ENCODE measurements at places on chromosomes 4 and X.

- no peak overlapping the region for H3K4me3 ChIP-seq
- no peak for DNase-seq
Observed at GRCh38 chrX:121832446-121832845, 785.0 kb downstream of the GLUD2 start.

- H3K4me3 ChIP-seq: no peak overlapping the region
- H3K36me3 ChIP-seq: no peaks in the 10 kb centered on the region
- DNase-seq: no peak
Observed at GRCh38 chr4:94411296-94411695, 40.4 kb upstream of the PDLIM5 start.

DNA sequence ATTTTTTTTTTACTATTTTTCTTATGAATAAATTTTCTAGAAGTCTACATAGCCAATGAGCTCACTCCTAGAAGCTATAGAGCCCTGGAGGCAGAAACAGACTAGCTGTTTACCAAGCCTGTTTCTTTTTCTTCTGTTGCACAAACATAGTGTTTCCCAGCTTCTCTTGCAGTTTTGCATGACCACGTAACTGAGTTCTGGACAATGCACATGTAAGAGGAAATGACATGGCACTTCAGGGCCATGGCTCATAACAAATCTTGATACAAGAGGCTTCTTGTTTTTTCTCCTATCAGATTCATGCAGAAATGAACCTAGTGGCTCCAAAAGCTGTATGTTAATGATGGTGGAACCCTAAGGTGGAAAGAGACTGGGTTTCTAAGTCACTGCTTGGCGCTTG is 127.4 kb downstream of the ZNF330 start:
- no peak overlapping the region for H3K4me3 ChIP-seq
- H3K27ac ChIP-seq: no peak overlapping the region
- DNase-seq: no peak
- H3K4me1 ChIP-seq: no peaks in the 10 kb centered on the region
- no peaks in the 10 kb centered on the region for H3K36me3 ChIP-seq
- no peaks in the 10 kb centered on the region for H3K27me3 ChIP-seq

GRCh38 chr4:136392576-136392975 is 1139.7 kb downstream of the PCDH18 start:
- DNase-seq: no peak
- H3K4me1 ChIP-seq: no peaks in the 10 kb centered on the region
- no peak overlapping the region for H3K4me3 ChIP-seq
- H3K27ac ChIP-seq: no peak overlapping the region
- no peaks in the 10 kb centered on the region for H3K36me3 ChIP-seq

DNA sequence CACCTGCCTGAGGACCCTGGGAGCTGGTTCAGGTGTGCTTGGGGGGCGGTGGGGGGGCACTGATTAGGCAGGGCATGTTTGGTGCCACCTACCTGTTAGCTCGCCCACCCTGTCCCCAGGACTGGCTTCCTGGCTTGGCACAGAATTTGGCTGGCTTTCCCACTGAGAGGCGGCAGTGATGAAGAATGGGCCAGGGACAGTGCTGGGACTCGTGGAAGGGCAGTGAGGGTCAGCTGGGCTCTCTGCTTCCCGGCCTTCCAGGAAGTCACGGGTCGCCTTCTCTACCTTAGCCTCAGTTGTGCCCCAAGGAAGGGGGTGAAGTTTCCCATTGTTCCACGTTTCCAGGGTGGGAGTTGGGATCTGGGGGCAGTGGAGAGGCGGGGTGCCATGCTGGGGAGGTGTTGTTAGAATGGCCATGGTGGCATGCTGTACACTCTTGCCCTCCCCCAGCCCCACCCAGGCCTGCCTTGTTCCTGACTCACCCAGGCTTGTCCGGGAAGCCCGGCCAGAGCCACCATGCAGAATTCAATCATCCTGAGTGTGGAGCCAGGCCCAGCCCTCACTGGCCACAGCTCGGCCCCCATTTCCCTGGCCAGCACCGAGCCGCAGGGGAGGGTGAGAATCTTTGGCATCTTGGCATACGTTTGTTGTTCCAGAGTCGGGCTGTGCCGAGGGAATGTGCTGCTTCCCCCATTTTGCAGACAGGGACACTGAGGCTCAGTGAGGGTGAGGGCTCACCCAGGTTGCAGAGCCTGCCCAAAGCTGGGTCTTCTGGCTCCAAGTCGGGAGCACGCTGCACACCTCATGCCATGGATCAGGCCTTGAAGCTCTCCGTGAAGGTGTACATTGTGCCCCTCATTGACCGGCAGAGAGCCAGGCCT is 21.9 kb upstream of the GPR78 start:
- no peaks in the 10 kb centered on the region for H3K4me1 ChIP-seq
- H3K36me3 ChIP-seq: no peaks in the 10 kb centered on the region
- no peaks in the 10 kb centered on the region for H3K27me3 ChIP-seq

- no peaks in the 10 kb centered on the region for H3K4me1 ChIP-seq
- no peaks in the 10 kb centered on the region for H3K36me3 ChIP-seq
- H3K27ac ChIP-seq: no peak overlapping the region
- DNase-seq: no peak
- no peak overlapping the region for H3K4me3 ChIP-seq
Observed at GRCh38 chrX:111007238-111007637, 88.8 kb upstream of the PAK3 start.

DNA sequence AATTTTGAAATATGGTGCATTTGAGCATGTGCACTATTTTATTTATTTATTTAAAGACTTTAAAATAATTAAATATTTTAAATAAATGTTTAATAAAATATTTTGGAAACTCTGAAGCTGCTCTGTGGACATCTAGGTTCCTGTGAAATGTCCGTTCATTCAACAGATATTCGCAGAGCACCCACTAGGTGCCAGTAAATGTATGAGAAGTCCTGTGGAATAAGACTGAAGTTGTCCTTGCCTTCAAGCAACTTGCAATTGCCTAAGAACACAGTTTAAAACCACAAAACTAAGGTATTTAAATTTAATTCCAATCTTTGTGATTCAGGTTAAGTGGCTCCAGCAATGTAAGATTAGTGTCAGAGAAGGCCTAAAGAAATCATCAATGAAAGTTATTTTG is 306.7 kb downstream of the GBA3 start:
- no peak overlapping the region for H3K27ac ChIP-seq
- DNase-seq: no peak
- H3K36me3 ChIP-seq: no peaks in the 10 kb centered on the region
- no peaks in the 10 kb centered on the region for H3K27me3 ChIP-seq

DNA sequence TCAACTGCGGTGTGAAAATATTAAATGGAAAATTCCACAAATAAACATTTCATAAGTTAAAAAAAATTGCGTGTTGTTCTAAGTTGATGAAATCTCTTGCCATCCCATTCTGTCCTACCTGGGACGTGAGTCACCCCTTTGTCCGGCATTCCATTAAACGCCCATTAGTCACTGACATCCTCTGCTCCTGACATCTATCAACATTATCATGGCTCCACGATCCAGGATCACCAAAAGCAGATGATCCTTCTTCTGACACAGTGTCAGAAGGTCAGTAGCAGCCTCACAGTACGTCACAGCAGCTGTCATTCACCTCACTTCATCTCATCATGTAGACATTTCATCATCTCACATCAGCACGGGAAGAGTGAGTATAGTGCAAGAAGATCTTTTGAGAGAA is 125.7 kb downstream of the ZNF827 start:
- no peaks in the 10 kb centered on the region for H3K27me3 ChIP-seq
- H3K36me3 ChIP-seq: no peaks in the 10 kb centered on the region
- DNase-seq: no peak
- H3K27ac ChIP-seq: no peak overlapping the region

DNA sequence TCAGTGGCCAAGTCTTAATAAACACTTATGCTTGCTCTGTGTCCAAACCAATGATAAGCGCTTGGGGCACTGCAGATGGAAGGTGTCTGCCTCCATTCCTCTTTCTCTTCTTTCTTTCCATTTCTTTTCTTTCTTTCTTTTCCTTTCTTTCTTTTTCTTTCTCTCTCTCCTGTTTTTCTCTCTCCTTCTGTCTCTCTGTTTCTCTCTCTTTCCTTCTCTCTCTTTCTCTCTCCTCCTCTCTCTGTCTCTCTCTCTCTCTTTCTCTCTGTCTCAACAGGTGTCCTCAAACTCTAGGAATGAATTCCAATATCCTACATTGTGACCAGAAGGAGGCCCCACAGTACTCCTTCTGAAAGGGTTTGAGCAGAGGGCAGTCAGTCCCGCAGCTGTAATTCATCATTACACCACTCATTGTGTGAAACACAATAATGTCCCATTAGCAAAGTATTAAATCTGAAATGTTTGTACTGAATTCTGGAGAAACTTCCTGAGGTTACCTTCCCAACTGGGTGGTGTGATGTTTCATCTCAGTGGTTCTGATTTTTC is 66.5 kb upstream of the PAGE1 start:
- H3K4me3 ChIP-seq: no peak overlapping the region
- no peak overlapping the region for H3K27ac ChIP-seq
- no peaks in the 10 kb centered on the region for H3K4me1 ChIP-seq
- H3K36me3 ChIP-seq: no peaks in the 10 kb centered on the region
- no peaks in the 10 kb centered on the region for H3K27me3 ChIP-seq
- DNase-seq: no peak

DNA sequence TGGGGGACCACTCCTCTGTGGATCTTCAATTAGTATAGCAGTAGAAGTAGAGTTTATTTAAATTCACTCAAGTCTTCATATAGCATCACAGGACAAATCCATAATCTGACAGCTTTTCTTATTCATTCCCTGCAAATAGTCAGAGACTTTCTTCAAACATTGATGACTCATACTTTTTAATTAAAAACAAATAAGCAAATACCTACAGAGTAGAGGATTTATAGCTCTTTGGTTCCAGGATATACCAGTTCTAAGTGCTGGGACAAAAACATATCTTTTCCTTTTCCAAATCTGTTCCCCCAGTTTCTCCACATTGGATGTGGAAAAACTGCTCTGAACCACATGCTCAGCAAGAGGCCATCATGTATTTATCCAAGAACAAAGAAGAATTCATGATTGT is 24.1 kb downstream of the EMCN start:
- no peaks in the 10 kb centered on the region for H3K36me3 ChIP-seq
- no peak overlapping the region for H3K27ac ChIP-seq
- no peaks in the 10 kb centered on the region for H3K4me1 ChIP-seq
- no peaks in the 10 kb centered on the region for H3K27me3 ChIP-seq
- DNase-seq: no peak

- no peaks in the 10 kb centered on the region for H3K4me1 ChIP-seq
- no peak overlapping the region for H3K4me3 ChIP-seq
- H3K27me3 ChIP-seq: no peaks in the 10 kb centered on the region
- H3K36me3 ChIP-seq: no peaks in the 10 kb centered on the region
- H3K27ac ChIP-seq: no peak overlapping the region
- no peak for DNase-seq
Observed at GRCh38 chr4:66736606-66737005, 808.7 kb downstream of the CENPC start.

GRCh38 chrX:65690057-65690855 is 22.8 kb downstream of the MSN start:
- no peak for DNase-seq
- peak overlapping the region; percentile 57 for H3K27ac ChIP-seq
- H3K27me3 ChIP-seq: no peaks in the 10 kb centered on the region
- H3K36me3 ChIP-seq: no peaks in the 10 kb centered on the region
- peaks cover 83% of the 10 kb centered on the region for H3K4me1 ChIP-seq

- H3K36me3 ChIP-seq: no peaks in the 10 kb centered on the region
- H3K27me3 ChIP-seq: no peaks in the 10 kb centered on the region
- no peak overlapping the region for H3K27ac ChIP-seq
- no peaks in the 10 kb centered on the region for H3K4me1 ChIP-seq
- no peak overlapping the region for H3K4me3 ChIP-seq
- DNase-seq: no peak
Observed at GRCh38 chr4:126992910-126993309, 639.8 kb upstream of the INTU start.

GRCh38 chr4:8087921-8088495 is 70.6 kb downstream of the ABLIM2 start:
- no peaks in the 10 kb centered on the region for H3K27me3 ChIP-seq
- no peak for DNase-seq
- H3K27ac ChIP-seq: no peak overlapping the region
- no peaks in the 10 kb centered on the region for H3K4me1 ChIP-seq
- H3K4me3 ChIP-seq: no peak overlapping the region

DNA sequence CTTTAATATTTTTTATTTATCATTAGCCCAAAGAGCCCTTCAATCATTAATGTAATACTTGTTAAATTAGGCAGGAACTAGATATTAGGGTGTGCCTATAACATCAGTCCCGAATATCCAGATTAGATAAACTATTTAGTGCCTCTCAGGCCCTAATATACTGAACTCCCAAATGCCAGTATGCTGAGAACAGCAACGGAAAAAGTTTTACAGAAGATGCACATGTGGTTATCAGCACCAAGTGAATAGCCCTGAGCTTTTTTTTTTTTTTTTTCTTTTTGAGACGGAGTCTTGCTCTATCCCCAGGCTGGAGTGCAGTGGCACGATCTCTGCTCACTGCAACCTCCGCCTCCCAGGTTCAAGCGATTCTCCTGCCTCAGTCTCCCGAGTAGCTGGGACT is 13.0 kb upstream of the ELF2 start:
- H3K36me3 ChIP-seq: no peaks in the 10 kb centered on the region
- no peaks in the 10 kb centered on the region for H3K4me1 ChIP-seq
- H3K27ac ChIP-seq: no peak overlapping the region
- DNase-seq: no peak
- no peak overlapping the region for H3K4me3 ChIP-seq

DNA sequence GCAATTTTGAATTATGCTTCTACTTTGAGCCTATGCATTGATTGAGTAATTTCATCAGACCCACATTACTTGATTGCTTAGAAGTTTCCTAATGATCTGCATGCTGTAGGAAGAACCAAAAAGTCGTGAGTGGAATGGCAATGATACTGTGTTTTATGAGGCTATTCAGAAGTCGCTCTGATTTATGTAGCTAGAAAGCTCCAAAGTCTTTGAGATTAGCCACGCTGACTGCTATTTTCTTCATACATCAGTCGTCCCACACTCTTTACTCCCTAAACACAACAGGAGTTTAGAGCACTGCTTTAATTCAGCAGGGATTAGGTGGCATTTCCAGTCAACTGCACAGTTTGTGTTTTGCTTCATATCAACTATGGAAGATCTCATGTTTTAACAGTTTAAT is 4.1 kb downstream of the GRID2 start:
- no peaks in the 10 kb centered on the region for H3K27me3 ChIP-seq
- no peak overlapping the region for H3K27ac ChIP-seq
- H3K36me3 ChIP-seq: no peaks in the 10 kb centered on the region
- H3K4me1 ChIP-seq: peaks cover 26% of the 10 kb centered on the region
- DNase-seq: no peak

- DNase-seq: peak; percentile 74
- H3K4me1 ChIP-seq: no peaks in the 10 kb centered on the region
- no peak overlapping the region for H3K4me3 ChIP-seq
- no peak overlapping the region for H3K27ac ChIP-seq
Observed at GRCh38 chr4:24443200-24443599, 141.2 kb downstream of the DHX15 start.

Data from vagina (tissue), 2 donors.